Hepatic stellate cell (primary cell): ENCODE measurements at places on chromosomes 5 and 9.

DNA sequence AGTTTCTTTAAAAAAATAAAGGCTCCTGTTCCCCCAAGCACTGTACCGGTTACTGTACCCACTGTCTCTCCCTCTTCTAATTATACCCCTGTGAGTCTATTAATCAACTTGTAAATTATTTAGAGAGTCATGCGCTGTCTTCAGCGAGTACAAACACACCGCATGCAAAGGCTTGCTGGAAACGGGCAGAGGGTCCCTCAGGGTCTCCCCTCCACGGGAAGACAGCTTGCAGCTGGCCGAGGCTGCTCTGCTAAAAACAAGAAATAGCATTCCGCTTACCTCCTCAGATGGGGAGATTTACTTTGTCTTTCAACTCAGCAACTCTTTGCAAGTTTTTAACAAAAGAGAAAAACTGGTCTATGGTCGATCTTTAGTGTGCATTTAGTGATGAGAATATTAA, 71.8 kb downstream of the AK8 start:
- no peak for DNase-seq

DNA sequence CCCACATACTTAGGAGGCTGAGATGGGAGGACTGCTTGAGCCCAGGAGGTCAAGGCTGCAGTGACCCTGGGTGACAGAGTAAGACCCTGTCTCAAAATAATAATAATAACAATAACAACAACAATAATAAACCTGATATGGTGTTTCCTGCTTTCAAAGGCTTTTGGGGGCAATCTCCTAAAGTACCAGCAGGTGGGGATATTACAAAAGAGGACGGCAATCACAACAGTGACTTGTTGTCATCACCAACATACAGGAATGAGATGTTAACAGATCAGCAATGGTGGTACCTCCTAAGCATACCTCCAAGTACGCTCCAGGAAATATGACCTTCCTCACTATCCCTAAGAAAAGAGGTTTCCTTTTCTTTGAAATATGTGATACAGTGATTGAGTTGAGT, 91.1 kb upstream of the RNF180 start:
- DNase-seq: peak; percentile 12

GRCh38 chr5:38543074-38543473, 13.4 kb downstream of the LIFR start:
- DNase-seq: no peak

- no peak for DNase-seq
These were observed 183.9 kb upstream of the DMAC1 start for GRCh38 chr9:7983490-7983889.

DNA sequence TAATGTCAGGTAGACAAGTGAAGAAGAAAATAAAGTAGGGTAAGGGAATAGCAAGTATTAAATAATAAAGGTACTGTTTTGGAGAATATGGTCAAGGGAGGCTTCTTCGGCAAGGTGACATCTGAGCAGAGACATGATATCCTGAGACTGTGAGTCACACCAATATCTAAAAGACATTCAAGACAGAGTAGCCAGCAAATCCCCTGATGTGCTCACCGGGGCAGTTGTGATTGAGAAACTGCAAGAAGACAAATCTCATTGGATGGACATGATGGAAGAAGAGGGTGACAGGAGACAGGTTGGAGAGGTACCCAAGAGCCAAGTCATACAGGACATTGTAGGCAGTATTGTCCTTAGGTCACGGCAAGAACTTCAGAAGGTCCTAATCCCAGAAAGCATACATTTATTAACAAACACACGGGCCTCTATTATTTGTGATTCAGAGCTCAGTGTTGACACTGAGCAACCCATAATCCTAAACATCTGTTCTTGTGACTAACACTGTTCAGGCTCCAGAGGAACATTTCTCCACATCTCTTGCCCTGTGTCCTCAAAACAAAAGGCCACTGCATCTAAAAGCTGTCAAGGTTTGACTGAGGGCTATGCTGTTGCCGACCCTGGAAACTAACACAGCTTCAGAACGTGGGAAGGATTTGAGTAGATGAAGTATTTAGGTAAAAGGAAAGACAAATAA, 258.7 kb upstream of the CLINT1 start:
- no peak for DNase-seq

- no peak for DNase-seq
These were observed 7.8 kb upstream of the ALDOB start for GRCh38 chr9:101443364-101443771.

GRCh38 chr9:128684325-128685199, 4.5 kb upstream of the SET start:
- peak; percentile 64 for DNase-seq

DNA sequence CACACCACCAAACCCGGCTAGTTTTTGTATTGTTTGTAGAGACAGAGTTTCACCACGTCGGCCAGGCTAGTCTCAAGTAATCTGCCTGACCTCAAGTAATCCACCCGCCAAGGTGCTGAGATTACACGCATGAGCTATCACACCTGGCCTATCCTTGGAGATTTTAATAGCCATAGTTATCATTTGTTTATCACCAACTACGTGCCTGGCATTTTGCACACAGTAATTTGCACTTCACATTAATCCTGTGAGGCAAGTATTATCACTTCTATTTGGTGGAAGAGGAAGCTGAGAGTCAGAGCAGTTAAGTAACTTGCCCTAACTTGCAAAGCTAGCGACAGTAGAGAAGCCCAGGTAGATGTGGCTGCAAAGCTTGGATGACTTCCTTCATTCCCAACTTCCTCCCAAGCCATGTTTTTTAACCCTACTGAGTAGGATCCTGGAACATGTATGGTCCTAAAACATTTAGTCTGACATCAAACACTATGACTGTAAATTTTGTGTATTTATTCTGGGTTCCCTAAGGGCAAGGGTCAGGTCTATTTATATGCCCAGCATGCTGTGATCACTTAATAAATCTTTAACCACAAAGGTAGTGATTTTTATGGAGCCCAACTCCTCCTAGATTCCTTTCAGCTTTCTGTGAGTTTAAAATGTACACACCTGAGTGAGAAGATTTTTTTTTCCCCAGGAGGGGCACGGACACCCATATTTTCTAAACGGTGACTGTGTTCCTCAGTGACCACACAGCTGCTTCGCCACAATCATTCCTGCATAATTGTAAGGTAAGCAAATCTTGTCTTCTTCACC, 100.2 kb upstream of the RAI14 start:
- DNase-seq: no peak

DNA sequence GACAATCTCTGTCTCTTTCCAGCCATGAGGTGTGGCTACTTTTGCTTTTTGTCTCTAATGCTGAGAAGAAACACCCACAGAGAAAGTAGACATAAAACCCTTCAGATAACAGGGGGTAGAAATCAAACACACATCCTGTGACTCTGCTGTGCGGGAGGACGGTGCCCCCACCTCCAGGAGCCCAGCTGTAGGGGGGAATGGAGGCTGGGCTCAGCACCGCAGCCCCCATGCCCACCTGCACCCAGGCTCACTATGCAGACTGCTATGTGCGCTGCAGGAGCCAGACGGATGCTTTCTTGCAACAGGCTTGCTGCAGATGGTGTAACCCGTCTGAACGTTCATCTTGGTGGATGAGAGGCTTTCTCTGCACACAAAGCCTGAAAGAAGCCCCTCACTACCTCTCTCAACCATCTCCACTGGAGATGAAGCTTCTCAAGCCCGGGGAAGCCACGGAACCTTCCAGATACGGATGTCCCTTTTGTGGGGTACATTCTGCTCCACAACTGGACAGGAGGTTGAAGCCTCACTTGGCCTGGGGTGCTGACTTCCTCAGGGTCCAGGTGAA, 207.2 kb downstream of the GADD45G start:
- no peak for DNase-seq

DNA sequence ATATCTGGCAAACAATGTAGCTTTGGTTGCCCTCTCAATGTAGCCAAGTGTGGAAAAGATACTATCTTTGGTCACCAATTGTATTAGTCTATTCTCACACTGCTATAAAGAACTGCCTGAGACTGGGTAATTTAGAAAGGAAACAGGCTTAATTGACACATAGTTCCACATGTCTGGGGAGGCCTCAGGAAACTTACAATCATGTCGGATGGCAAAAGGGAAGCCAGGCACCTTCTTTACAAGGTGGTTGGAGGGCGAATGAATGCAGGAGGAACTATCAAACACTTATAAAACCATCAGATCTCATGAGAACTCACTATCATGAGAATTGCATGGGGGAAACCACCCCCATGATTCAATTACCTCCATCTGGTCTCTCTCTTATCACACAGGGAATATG, 133.1 kb upstream of the TBCA start:
- no peak for DNase-seq

- peak; percentile 80 for DNase-seq
These were observed 113.7 kb downstream of the KLHL3 start for GRCh38 chr5:137621861-137622823.

- DNase-seq: no peak
These were observed 21.4 kb upstream of the FLT4 start for GRCh38 chr5:180670586-180671359.

- no peak for DNase-seq
These were observed 454.0 kb upstream of the DAP start for GRCh38 chr5:11214864-11215644.

GRCh38 chr5:36442352-36442751, 140.7 kb upstream of the RANBP3L start:
- DNase-seq: no peak

DNA sequence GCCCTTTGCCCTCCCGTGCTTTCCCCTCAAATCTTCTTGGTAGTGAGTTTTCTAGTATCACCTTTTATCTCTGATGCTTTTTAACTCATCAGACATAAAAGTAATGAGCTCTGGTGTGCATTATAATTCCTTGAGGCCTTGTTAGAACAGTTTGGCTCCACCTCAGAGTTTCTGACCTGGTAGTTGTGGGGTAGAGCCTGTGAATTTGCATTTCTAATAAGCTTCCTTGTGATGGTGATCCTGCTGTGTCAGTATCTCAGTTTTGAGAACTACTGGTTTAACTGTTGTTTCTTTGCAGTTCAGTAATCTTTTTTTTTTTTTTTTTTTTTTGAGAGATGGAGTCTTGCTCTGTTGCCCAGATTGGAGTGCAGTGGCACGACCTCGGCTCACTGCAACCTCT, 31.1 kb downstream of the UBE2D2 start:
- DNase-seq: no peak

DNA sequence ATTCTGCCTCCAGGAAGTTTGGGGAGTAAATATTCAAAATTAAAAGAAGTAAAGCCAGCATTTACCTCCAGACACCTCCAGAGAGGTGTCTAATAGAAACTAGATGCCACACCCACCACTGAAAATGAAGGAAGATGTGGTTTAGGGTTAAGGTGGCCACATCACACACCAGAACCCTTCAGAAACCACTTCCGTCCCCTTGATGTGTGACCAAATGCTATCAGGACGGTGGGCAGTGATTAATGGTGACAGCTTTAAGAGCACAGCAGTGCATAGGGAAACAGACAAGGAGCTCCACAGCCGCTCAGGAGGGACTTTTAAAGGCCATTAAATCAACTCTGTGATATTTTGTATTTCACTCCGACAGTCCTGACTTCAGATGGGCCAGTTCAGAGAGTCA, 295.2 kb downstream of the BRINP1 start:
- no peak for DNase-seq

- DNase-seq: no peak
These were observed 103.1 kb downstream of the CEMIP2 start for GRCh38 chr9:71665247-71665646.

- DNase-seq: no peak
These were observed 8.4 kb upstream of the DMRT3 start for GRCh38 chr9:967903-968641.

- no peak for DNase-seq
These were observed 11.8 kb downstream of the NR2F1 start for GRCh38 chr5:93594591-93595419.

DNA sequence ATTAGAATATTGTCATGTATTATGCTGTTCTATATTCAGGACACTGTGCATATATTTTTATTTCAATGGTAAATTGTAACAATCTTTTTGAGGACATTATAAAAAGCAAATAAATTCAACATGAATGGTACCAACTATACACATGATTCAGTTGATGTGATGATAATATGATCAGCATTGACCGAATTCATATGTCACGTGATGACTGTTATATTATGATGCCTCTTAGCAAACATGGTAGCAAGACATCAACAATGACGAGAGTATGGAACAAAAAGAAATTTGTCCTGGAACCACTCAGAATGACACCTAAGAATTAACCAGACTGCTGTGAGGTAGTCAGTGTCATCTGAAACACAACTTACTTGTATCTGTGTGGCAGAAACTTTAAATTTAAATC, 161.5 kb upstream of the OR13F1 start:
- DNase-seq: no peak

GRCh38 chr5:24621792-24622191, 23.0 kb downstream of the CDH10 start:
- no peak for DNase-seq

DNA sequence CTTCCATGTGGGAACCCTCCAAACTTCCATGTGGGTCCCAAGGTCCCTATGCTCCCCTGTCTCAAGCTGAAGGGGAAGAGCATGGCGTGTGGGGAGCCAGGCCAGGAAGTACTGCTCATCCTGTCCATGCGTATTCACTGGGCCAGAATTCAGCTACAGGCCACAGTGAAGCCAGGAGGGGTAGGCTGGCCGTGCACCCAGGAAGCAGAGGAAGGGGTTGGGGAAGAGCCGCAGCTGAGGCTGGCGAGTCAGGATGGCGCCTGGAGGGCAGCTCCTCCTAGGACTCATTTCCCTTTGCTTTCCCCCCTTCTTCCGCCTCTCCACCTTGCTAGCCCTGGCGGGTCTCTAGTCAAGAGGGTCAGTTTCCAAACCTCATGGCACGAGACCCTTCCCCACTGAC, 57.4 kb downstream of the ROPN1L start:
- DNase-seq: no peak

DNA sequence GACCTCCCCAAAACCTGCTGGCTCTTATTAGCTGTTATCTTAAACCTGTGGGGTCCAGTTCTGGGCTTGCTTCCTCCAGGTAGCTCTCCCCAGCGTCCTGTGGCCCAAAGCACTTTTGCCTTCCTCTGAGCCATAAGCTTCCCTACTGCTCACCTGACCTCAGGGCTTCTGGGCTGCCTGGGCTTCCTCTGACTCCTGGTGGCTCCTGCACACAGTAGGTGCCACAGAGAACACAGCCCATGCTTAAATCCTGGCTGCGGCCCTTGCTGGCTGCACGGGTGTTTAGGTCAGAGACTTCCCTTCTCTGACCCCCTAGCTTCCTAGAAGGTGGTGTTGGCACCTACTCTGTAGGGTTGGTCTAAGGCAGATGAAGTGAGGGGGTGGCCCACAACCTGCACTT, 2.5 kb downstream of the RALGDS start:
- DNase-seq: no peak

- DNase-seq: no peak
These were observed 361.3 kb downstream of the ENC1 start for GRCh38 chr5:74279244-74279643.

- no peak for DNase-seq
These were observed 99.4 kb downstream of the OXCT1 start for GRCh38 chr5:41770799-41771198.

- DNase-seq: no peak
These were observed 167.0 kb downstream of the CAAP1 start for GRCh38 chr9:26725573-26725972.

DNA sequence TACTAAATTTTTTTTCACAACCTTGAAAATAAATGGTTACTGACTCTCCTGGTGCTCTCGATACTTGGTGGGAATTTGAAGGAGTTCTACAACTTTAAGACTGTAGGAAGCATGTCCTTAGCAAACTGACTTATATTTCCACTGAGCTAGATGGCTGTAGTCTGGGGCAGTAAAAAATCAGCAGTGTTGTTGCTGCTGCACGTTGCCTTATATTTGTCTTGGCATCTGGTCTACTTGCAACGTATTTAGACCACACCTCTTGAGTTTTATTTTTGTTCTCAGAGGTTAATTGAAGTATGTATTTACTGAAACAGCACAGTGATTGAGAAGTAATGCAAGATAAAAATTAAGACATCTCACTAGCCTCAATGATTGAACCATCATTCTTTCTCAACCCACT, 76.3 kb downstream of the ERMP1 start:
- DNase-seq: no peak

- DNase-seq: no peak
These were observed 35.8 kb upstream of the SAP30L start for GRCh38 chr5:154410008-154410407.
